ENCODE measurements at places on chromosomes 3 and 15.

GRCh38 chr3:66885326-66886000 lies 112.6 kb upstream of the KBTBD8 start:
- peak; percentile 80 for DNase-seq

GRCh38 chr15:81182031-81182755 lies 14.5 kb upstream of the IL16 start:
- DNase-seq: no peak

DNA sequence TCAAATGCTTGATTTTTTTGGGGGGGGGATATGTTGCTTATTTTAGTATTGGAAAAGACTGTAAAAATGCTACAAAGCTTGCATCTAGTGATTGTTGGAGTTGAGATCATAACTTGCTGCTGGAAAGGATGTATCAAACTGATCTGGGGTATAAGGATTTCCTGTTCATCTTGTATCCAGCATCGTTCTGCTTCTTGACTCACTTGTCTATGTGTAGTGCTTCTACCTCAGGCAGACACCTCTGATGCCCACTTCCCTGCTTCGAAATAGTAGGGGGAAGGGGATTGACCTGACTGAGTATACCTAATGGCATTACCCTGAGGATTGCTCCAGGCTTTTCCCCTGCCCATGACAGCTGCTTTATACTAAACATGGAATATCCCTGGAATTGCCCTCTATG lies 42.7 kb downstream of the STT3B start:
- DNase-seq: no peak

DNA sequence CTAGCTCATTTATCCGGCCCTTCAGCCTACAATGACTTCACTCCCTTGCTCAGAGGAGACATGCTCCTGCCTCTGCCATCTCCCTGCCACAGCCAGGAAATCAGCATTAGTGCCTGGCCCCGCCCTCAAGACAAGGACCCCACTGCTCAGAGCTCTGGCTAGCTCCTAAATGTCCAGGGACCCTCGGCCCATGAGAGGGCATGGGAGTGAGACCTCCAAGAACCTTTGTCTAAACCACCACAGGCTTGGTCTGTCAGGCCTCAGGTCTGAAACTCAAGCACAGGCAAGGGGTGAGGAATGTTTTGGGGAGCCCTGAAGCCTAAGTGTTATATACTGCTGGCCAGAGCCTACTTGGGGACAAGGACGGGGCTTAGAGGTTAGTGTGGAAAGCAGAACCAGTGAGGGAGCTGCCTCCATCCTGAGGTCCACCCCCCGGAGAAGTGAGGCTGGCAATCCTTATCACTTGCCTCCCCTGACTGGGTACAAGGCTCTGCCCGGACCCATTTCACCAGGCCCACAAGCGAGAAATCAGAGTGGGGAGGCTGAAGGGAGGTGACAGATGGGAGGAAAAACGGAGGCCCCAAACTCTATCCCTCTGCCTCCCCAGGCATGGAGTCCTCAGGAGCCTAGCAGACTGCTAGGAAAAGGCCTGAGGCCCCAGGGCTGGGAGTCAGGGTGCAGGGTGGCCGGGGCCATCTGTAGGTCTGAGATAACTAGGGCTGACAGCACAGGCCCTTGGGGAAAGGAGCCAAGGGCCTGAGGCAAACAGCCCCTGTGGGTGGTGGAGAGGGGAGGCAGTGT lies 18.8 kb downstream of the SHF start:
- DNase-seq: no peak

DNA sequence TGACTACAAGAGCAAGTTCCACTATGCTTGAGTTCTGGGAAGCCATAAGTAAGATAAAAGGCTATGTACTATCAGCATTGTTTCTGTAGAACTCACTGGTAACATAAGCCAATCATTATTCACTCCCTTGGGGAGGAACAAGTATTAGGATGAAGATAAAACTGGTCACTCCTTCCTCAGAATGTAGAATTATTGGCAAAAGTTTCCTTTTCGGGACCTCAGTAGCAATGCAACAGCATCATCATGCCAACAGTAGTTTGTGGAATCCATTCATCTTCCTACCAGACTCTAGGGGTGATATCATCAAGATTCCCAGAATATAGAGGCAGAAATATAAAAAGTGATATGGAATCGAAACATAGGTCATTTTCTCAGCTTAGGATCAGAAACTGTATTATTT lies 209.5 kb downstream of the PLOD2 start:
- DNase-seq: peak; percentile 70

GRCh38 chr3:131714585-131715220 lies 211.9 kb upstream of the MRPL3 start:
- no peak for DNase-seq

GRCh38 chr3:3683261-3683660 lies 116.0 kb upstream of the LRRN1 start:
- peak; percentile 36 for DNase-seq

GRCh38 chr3:64936556-64936955 lies 248.8 kb upstream of the ADAMTS9 start:
- peak; percentile 31 for DNase-seq

- DNase-seq: no peak
Observed at GRCh38 chr3:66478960-66479359, 21.9 kb downstream of the LRIG1 start.

- no peak for DNase-seq
Observed at GRCh38 chr3:134667956-134668355, 17.1 kb upstream of the KY start.

- no peak for DNase-seq
Observed at GRCh38 chr15:70026991-70027390, 70.7 kb downstream of the TLE3 start.

DNA sequence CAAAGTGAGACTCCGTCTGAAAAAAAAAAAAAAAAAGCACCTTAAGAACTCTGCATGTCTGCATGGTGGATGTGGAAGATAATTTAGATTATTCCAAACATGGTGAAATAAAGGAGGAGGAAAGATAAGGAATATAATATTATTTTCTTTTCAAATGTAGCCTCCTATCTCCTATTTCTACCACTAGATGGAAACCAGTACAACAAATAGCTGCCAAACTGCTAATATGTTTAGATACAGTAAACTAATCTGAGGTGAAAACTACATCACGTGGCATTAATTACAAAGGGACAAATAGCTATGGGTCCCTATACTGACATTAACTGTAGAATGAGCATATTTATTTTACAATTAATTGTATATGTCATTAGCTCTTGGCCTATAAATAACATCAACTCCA lies 197.8 kb downstream of the TBC1D5 start:
- DNase-seq: peak; percentile 2

GRCh38 chr3:33196538-33196937 lies 22.1 kb downstream of the SUSD5 start:
- no peak for DNase-seq

GRCh38 chr15:39488516-39488915 lies 92.4 kb upstream of the THBS1 start:
- no peak for DNase-seq

DNA sequence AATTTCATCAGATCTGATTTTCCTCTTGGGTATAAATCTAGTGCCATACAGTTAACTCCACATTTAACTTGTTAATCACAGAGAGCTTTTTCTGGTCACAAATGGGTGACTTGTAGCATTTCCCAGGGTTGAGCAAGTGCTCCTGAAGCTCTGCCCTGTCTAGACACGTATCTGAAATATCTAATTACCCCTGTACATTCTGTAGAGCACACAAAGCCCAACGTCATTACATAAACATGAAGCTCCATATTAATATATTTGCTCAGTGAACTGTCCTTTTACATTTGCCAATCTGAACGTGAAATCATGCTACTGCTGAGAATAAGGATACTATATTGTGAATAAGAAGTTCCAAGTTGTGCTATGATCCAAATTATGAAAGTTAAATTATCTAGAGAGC lies 49.0 kb downstream of the THBS1 start:
- no peak for DNase-seq

DNA sequence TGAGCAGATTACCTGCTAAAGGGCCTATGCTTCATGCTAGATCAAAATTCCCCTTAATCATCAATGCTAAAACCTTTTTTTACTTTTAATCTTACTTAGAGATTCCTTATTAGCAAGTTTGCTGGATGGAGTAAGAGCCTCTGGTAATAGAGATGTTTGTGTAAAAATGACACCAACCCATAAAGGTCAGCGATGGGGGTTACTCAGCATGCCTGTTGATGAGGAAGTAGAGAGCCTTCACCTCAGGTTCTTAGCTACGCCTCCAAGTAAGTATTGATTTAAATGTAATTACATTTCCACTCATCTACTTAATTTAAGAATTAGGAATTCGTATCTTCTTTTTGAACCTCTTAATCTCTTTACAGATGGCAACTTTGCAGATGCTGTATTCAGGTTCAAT lies 38.8 kb downstream of the DNAJC13 start:
- no peak for DNase-seq

- DNase-seq: no peak
Observed at GRCh38 chr15:88797663-88798339, 5.4 kb upstream of the ACAN start.

DNA sequence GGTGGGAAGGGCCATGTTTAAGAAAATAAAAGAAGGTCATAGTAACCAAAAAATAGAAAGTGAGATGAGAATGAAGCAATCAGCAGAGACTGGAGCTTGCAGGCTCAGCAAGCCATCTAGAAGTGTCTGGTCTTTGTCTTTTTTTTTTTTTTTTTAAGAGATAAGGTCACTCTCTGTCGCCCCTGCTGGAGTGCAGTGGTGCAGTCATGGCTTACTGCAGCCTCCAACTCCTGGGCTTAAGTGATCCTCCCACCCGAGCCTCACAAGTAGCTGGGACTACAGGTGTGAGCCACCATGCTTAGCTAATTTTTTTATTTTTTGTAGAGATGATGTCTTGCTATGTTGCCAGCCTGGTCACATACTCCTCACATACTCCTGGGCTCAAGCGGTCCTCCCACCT lies 36.2 kb downstream of the GXYLT2 start:
- no peak for DNase-seq

- no peak for DNase-seq
Observed at GRCh38 chr3:159782724-159783421, 205.8 kb upstream of the IL12A start.

- peak; percentile 85 for DNase-seq
Observed at GRCh38 chr3:194333212-194333980, 17.7 kb downstream of the CPN2 start.

DNA sequence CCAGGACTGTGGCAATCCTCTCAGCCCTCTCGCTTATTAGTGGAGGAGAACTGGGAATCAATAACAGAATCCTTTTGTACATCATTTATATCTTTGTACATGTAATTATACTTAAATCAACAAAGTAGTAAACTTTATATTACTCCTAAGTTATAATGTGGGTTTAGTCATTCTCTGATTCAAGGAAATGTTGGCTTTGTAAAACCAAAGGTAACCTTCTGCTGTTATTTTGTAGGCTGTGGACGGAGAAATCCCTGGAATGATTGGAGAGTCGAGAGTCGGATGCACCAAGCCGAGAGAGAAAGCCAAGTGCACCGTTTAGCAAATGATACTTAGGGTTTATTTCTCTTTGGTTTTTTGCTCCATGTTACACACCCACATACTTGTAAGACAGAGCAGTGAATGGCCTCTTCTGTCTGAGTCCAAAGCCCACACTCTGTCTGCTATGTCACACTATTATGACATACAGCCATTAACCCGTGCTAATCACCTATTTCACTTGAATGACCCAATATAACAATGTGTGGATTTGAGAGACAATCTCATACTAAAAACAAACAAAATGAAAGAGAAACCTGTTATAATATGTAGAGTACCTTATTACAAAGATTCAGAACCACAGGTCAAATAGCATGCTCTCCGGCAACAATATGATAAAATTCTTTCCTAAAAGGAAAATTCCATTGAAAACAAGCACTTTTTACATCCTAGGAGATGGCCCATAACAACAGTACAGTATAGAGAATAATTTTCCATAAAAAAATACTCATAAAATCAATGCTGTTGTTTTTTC lies 72.2 kb downstream of the MECOM start:
- DNase-seq: no peak

GRCh38 chr15:68366314-68366713 lies 65.6 kb downstream of the ITGA11 start:
- no peak for DNase-seq

DNA sequence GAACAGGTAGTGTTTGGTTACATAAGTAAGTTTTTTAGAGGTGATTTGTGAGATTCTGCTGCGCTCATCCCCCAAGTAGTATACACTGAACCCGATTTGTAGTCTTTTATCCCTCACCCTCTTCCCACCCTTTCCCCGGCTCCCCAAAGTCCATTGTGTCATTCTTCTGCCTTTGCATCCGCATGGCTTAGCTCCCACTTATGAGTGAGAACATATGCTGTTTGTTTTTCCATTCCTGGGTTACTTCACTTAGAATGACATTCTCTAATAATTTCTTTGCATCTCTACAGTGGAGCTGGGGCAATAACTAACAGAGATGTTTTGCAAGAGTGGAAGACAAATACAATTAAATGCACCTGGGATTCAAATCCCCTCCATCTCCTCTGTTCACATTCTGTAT lies 93.2 kb downstream of the TP63 start:
- peak; percentile 69 for DNase-seq

DNA sequence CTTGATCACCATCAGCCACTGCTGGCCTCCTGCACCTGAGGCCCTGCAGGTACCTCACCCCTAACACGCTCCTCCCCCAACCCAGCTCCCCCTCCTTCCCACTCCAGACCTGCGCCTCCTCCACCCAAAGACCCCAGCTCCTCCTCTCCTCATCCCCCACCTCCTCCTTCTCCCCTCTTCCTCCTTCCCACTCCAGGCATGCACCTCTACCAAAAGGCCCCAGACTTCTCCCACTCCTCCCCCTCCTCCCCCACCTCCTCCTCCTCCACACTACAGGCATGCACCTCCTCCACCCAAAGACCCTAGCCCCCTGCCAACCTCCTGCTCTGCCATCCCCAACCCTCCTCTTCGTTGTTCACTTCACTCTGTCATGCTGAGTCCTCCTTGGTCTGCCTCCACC lies 42.7 kb downstream of the CYP11A1 start:
- DNase-seq: no peak

DNA sequence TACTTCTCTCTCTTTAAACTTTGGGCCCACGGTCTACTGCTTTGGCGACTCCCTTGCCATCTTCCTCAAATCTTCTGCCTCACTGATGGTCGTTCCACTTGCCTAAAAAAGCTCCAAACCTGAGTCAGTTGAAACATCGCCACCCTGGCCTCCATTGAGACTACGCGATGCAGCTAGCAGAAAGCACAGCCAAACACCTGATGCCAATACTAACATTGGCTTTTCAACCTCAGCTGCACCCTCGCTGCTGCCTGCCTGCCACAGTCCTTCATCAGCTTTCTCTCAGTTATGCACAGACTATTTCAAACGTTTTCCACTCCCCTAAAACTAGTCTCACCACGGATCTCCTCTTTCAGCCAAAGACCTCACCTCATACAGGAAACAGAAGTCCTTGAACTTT lies 214.2 kb upstream of the TMCO5A start:
- no peak for DNase-seq

GRCh38 chr3:70225146-70225545 lies 87.3 kb downstream of the MDFIC2 start:
- no peak for DNase-seq

DNA sequence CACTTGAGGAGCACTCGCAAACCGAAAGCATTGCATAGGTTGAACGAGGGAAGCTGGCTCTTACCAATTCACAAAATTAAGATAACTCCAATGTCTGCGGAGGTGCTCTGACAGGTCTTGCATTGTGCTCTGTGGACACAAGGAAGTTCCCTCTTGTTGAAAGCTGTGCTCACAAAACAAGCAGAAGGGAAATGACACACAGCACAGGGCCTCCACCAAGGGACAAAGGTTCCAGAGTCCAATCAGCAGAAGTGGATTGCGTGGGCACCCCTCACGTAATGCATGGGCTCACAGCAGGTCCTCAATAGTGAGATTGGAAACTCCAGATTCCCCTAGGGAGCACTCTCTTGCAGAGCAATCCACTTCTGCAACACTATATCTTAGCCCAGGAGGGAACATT lies 89.9 kb downstream of the ATP10A start:
- no peak for DNase-seq

- DNase-seq: no peak
Observed at GRCh38 chr3:183980403-183980802, 37.3 kb downstream of the ABCC5 start.
